Activated naive CD8-positive, alpha-beta T cell treated with anti-CD3 and anti-CD28 coated beads for 36 hours (primary cell): ENCODE measurements at places on chromosomes 13 and 19.

DNA sequence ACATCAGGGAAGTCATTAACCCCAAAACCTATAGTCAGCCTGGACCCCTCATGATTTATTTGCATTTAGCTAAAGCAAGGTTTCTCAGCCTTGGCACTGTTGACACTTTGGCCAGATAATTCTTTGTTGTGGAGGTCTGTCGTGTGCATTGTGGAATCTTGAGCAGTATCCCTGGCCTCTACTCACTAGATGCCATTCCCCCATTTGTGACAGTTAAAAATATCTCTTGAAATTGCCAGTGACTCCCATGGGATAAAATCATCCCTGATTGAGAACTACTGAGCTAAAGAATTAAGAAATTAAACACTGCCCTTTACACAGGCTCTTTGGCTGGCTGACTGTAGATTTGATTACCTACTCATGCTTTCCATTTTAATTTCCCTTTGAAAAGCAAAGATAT lies 102.7 kb downstream of the LMO7 start:
- DNase-seq, result no peak

GRCh38 chr19:41373993-41374392 lies 2.3 kb upstream of the TMEM91 start:
- DNase-seq, result no peak

DNA sequence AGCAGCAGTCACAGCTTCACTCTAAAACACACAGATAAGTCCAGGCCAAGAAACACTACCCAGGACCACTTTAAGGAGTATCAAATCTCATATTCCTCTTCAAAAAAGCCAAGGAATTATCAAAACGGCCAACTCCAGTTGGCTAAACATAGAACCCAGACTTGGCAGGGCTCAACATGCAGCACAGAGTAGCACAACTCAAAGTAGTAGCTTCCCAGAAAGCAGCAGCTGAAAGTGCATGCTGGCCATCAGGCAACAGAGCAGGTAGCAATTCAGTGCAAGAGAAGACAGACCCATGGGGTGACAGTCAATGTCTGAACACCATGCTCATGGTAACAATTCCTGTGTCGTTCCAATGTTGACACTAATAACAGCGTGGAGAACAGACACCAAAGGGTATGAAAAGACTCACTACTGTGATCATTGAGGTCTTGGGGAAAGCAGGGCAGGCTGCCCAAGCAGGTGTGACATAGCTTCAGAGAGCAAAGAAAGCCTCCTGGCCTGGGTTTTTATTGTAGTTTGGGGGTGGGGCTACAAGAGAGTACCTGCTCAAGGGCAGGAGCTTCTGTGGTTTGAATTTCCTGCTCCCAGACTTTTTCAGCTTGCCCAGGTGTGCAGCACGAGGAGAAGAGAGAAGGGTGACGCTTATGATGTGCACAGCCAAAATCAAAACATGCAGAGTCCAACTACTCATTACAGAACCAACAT lies 6.2 kb downstream of the ZNF709 start:
- no peak for DNase-seq

- no peak for DNase-seq
Observed at GRCh38 chr13:72125561-72125960, 258.6 kb upstream of the DACH1 start.

- DNase-seq, result peak; percentile 18
Observed at GRCh38 chr19:1173159-1173844, 766 bp downstream of the SBNO2 start.

DNA sequence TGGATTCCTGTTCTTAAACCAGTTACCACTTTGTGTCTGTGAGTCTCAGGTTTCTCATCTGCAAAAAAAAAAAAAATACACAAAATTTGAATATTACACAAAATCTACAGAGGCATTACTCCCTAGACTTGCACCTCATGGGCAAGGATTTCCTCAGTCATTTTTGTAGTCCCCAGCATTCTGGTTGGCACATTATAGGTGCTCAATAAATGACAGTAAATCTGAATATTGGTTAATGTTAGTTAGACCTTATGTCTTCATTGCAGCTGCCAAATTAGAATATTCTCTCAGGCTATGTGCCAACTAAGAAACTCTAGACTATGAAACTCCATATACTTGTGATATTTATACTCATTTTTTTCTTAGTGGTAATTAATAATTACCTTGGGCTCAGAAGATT lies 2.2 kb downstream of the ZNF507 start:
- DNase-seq, result no peak

DNA sequence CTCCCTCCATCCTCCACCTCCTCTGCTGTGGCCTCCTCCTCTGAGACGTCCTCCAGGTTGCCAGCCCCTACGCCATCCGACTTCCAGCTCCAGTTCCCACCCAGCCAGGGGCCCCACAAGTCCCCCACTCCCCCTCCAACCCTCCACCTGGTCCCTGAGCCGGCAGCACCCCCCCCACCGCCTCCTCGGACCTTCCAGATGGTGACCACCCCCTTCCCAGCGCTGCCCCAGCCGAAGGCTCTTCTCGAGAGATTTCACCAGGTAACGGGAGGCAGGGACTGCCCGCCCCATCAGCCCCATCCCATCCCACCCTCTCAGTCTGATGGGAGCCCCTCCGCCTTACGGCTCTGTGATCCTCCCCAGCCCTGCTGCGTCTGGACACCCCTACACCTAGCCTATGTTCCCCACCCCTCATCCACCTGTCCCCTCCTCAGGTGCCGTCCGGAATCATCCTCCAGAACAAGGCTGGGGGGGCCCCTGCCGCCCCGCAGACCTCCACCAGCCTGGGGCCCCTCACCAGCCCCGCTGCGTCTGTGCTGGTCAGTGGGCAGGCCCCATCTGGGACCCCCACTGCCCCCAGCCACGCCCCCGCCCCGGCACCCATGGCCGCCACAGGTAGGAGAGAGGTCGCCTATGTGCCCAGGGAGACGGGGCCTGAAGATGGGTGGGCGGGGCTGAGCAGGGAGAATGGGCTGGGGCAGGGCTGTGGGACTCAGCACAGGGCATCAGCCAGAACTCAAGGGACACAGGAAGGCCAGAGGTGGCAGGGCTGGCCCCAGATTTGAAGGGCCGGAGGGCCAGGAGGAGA lies 18.6 kb upstream of the EHD2 start:
- DNase-seq, result no peak

- DNase-seq, result no peak
Observed at GRCh38 chr13:113997845-113998751, 24.2 kb upstream of the C13orf46 start.

GRCh38 chr13:78586706-78587105 lies 16.6 kb downstream of the POU4F1 start:
- DNase-seq, result no peak

DNA sequence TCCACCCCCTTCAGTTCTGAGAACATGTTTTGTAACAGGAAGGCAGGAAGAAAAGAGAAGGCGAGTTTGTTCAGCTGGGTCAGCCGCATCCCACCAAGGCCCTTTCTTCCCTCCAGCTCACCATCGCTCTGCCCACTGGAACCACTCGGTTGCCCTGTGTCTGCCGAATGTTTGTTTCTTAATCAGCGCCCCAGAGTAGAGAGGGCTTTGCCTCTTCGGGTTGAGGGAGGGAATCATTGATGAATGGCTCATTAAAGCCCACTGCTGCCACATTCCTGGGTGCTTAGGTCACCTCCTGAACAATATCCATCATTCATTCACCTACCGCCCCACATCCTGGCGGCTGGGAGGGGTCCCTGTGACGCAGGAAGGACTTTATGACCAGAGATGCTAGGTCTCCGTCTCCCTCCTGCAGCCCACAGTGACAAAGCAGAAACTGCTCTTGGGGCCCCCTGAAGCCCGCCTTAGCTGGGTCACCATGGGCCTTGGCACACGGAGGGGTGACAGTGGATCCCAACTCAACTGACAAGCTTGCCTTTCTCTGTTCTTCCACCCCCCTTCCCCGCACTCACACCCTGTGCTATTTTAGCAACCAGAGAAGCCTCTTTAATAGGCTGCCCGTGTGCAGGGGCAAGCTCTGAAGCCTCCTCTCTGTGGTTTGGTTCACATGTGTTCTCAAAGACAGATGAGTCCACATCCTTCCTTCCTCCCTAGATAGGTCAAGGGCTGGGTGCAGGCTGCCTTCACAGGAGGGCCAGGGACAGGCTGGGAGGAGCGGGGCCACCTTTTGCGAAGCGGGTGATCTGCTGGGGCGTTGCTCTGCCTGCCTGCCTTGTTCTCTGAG lies 46.2 kb downstream of the ACTN4 start:
- no peak for DNase-seq

DNA sequence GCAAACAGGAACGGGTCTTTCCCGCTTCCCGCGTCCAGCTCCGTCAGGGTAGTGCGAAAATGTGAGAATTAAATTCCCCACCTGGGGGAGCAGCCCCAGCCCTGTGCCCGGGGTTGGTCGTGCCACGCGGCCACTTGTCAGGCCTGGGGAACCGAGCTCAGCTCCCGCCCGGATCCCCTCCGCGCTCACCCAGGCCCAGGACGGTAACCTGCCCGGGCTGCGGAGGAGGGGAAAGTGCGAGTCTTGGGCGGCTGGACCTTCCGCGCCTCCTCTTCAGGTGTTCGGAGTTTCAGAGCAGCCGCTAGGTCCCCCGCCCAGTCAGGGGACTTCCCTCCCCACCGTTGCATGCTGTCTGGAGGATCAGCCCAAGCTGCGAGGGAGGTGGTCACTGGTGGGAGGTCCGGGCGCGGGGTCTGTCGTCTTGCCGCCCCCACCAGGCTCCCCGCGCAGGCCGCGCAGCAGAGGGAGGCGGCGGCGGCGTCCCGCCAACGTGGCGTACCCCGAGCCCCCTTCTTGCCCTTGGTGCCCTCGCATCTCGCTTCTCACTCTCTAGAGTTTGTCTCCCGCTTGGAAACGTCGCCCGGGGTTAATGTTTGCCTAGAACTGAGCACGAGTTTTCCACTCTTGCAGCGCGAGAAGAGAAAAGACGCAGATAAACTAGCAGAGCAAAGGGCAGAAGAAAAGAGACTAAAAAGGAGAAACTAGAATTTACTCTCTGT lies 8.1 kb downstream of the URAD start:
- no peak for DNase-seq

- DNase-seq, result peak; percentile 45
Observed at GRCh38 chr19:44552324-44552723, 22.8 kb upstream of the CEACAM20 start.

DNA sequence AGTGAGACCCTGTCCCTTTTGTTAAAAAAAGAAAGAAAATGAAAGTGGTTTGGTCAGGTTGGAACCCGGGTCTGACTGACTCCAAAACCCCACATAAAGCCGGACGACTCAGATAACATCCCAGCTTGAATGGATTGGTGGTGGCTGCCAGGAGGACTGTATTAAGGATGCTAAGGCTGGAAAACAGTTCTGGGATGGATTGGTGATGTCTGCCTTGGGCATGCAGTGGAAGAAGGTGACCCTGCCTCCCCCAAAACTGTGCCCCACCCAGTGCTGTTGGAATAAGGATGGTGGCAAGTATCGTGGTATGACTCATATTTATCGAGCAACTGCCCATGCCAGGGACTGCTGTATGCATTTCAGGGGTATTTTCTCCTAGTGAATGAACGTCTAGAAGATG lies 18.5 kb upstream of the COLGALT1 start:
- no peak for DNase-seq

DNA sequence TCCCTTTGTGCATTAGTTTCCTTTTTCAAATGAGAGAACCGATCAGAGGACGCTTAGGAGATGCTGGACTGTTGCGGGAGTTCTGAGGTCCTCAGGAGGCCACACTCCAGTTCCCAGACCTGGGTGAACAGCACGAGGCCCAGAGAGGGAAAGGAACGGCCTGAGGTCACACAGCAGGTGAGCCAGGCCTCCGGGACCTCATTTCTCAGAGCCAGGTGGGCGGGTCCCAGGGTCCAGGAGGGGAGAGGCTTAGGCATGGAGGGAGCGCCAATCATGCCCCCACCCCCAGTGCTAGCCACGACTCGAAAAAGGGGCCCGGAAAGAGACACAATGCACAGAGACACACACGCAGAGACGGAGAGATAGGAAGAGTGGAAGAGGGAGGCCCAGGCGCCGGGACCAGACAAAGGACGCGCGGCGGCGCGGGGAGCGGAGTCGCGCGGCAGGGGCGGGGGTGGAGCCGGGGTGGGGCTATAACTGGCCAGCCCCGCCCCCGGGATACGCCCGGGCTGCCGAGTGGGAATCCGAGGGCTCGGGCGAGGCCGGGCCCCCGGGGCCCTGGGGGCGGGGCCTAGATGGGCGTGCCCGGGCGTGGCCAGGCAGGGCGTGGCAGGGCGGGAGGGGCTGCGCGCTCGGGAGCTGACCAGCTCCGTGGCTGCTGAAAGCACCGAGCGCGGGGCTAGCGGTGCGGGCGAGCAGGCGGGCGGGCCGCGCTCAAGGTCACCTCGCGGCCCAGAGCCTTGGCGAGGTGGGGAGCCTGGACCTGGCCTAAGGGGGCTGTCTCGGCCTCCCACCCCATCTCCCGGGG lies 1.6 kb downstream of the ELAVL3 start:
- peak; percentile 57 for DNase-seq

- no peak for DNase-seq
Observed at GRCh38 chr13:109697936-109698335, 88.4 kb downstream of the IRS2 start.

DNA sequence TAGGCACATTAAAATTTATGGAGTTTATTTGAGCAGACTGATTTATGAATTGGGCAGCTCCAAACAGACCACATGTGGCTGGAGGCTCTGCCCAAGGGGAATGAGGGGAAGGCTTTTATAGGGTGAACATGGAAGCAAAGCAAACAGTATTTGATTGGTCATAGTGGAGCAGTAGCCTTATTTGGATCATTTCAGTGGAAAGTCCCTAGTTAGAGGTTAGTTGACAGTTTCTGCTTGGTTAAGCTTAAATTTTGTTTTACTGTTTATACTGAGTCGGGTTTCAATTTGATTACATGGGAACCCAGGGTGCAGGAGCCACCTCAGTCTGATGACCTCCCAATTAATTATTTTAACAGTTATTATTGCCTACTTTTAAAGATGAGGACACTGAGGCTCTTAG lies 140.5 kb downstream of the NDFIP2 start:
- no peak for DNase-seq

DNA sequence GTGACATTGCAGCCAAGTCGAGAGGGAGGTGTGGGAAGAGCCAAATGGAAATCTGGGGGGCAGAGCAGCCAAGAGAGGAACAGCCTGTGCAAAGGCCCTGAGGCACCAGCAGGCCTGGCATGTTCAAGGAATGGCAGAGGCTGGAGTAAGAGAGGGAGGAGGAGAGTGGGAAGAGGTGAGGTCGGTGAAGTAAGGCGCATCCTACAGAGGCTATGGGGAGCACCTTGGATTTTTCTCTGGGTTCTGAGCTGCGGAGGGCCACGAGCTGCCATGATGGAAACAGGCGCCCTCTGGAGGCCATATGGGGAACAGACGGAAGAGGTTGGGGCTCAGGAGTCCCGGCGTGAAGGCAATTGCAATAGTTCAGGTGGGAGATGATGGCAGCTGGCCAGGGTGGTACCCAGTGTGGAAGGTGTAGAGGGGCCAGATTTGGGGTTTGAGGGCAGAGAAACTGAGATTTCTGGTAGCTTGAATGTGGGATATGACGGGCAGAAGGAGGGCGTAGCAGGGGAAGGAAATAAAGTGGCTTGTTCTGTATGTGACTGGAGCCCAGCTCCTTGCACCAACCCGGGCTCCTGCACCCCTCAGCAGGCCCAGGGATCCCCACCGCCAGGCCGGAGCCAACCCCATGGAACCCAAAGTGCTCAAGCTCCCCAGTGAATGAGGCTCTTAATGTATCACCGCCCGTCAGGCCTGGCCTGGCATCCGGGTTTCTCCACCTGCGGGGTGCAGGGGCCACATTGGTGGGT lies 20.5 kb upstream of the STRN4 start:
- DNase-seq, result peak; percentile 67

- peak; percentile 22 for DNase-seq
Observed at GRCh38 chr19:53772943-53773342, 51.2 kb downstream of the NLRP12 start.
